ENCODE measurements at places on chromosomes 6 and 20.
A peak's percentile ranks its signal among the peaks of the same experiment; 100 is the strongest.

DNA sequence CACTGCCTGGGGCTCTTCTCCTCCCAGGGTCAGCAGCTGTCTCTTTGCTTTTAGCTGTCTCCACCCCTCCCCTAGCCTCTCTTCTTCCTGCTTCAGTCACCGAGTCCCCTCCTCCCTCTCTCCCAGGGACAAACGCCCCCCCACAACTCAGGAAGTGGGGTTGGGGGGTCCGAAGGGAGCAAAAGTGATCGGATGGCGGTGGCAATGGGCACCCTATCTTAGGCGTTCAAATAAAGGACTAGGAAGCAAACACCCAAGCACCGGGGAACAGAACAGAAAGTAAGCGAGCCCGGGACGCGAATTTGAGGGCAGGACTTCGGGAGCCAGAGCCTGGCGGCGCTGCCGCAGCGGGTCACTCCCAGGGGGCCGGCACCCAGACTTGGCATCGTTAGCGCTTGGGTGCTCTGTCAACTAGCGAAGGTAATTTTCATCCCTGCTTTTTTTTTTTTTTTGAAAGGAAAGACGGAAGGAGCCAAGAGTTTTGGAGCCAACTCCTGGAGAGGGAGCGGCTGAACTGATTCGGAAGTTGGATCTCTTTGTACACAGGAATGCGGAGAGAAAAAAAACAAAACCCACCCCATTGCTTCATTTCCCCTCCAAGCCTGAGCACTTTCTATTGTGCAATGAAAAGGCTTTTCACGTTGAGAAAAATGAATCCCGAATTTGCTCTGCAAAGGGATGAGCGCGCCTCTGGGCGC is 815 bp upstream of the ITPR3 start:
- peak; percentile 45 for DNase-seq

DNA sequence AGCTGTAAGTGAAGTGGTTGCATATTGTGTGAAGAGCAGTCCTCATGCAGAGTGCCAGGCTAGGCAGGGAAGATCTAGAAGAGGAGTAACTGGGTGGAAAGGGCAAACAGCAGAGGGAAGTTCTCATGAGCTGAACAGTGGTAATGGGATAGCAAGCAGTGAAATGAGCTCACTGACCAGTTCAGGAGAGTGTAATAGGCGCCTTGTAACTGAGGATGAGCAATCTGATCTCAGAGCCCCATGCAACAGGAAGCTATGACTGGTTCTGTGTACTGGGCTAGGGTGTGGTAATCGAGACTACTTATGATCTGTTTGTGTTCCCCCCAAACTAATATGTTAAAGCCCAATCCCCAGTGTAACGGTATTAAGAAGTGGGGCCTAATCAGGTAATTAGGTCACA is 98.6 kb downstream of the RFX6 start:
- DNase-seq = no peak

GRCh38 chr6:108492131-108492766 is 68.5 kb upstream of the FOXO3 start:
- peak; percentile 52 for DNase-seq

GRCh38 chr6:149924933-149925252 is 2.0 kb upstream of the RAET1G start:
- no peak for DNase-seq

DNA sequence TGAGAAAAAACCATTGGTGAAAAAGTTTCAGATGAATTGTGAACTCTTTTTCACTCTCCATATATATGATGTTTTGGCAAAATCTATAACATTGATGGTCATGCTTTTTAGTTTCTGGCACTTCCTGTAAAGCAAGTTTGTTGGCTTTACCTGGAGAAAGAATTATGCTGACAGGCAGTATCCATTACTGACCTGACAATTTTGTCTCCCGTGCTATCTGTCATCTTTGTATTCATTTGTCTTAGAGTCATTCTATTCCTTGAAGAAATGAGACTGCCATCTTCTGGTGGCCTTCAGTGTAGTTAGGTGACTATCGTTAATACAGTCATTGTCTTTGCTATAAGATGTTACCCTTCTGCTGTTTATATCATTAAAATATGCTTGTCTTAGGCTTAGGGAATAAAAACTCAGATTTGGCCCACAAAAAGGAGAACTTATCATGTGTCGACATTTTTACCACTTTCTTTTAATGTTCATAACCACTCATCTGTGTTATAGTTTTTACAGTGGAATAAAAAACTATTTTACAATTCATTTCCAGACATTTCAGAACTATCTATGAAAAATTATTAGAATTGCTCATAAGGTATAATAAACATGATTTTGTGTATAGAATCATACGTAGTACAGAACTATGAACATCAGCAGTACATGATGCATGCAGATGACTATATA is 707.0 kb downstream of the EPM2A start:
- peak; percentile 38 for DNase-seq

Measured in MM.1S (cell line).